Thoracic aorta (tissue), 2 donors: ENCODE measurements at places on chromosomes 3 and 15. TPM values are rescaled to one million over a fixed set of nuclear protein-coding genes. Genes with fewer than 3 reads are reported as not detected.

SKOR1 gene
- total RNA-seq = 0.78 TPM

SPTBN5 gene
- 3.9 TPM for total RNA-seq

P2RY14 gene
- 2.5 TPM for total RNA-seq

SERPINI1 gene
- 11.0 TPM for total RNA-seq

DAPK2 gene
- 6.1 TPM for total RNA-seq

SYNPR gene
- total RNA-seq = not detected

SNTN gene
- total RNA-seq = not detected

- no peak overlapping the region for H3K27ac ChIP-seq
- no peaks in the 10 kb centered on the region for H3K27me3 ChIP-seq
- no peak for DNase-seq
- no peaks in the 10 kb centered on the region for H3K4me1 ChIP-seq
These were observed 548.1 kb upstream of the LMCD1 start for GRCh38 chr3:7953449-7954014.

GRCh38 chr15:69955240-69955894, 142.3 kb downstream of the TLE3 start:
- no peaks in the 10 kb centered on the region for H3K36me3 ChIP-seq
- H3K27me3 ChIP-seq = no peaks in the 10 kb centered on the region
- no peak overlapping the region for H3K4me3 ChIP-seq
- DNase-seq = no peak

- no peaks in the 10 kb centered on the region for H3K36me3 ChIP-seq
- no peak overlapping the region for H3K4me3 ChIP-seq
- no peak for DNase-seq
- no peaks in the 10 kb centered on the region for H3K27me3 ChIP-seq
- H3K27ac ChIP-seq = no peak overlapping the region
These were observed 9.2 kb upstream of the CCK start for GRCh38 chr3:42275217-42275616.

DNA sequence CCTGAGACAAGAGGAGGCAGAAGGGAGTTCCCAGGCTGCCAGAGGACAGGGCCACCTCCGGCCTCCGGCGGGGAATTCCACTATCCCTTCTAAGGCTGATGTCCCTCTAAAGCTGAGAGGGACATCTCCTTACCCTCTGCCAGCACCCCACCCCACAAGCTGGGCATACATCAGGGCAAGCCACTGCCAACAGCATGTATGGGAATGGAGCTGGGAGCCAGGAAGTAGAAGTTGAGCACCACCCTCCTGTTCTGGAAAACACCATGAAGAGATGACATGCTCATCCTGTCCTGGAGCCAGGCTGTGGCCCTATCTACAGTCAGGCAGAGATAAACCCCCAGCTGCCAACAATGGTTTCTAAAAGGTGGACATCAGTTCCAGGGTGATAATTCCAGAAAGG, 7.1 kb downstream of the PLCD1 start:
- H3K27ac ChIP-seq = no peak overlapping the region
- peaks cover 17% of the 10 kb centered on the region for H3K36me3 ChIP-seq
- H3K4me3 ChIP-seq = no peak overlapping the region
- peaks cover 13% of the 10 kb centered on the region for H3K4me1 ChIP-seq
- no peak for DNase-seq
- H3K27me3 ChIP-seq = no peaks in the 10 kb centered on the region

- H3K4me3 ChIP-seq = no peak overlapping the region
- H3K36me3 ChIP-seq = no peaks in the 10 kb centered on the region
- H3K4me1 ChIP-seq = no peaks in the 10 kb centered on the region
- H3K27ac ChIP-seq = no peak overlapping the region
- no peaks in the 10 kb centered on the region for H3K27me3 ChIP-seq
These were observed 195.4 kb downstream of the OPA1 start for GRCh38 chr3:193788189-193788991.

- peak overlapping the region; percentile 18 for H3K4me3 ChIP-seq
- no peaks in the 10 kb centered on the region for H3K36me3 ChIP-seq
- no peak for DNase-seq
- H3K27ac ChIP-seq = peak overlapping the region; percentile 77
- H3K27me3 ChIP-seq = no peaks in the 10 kb centered on the region
- H3K4me1 ChIP-seq = peaks cover 17% of the 10 kb centered on the region
These were observed 60.2 kb upstream of the ARHGEF26 start for GRCh38 chr3:154061001-154061370.

DNA sequence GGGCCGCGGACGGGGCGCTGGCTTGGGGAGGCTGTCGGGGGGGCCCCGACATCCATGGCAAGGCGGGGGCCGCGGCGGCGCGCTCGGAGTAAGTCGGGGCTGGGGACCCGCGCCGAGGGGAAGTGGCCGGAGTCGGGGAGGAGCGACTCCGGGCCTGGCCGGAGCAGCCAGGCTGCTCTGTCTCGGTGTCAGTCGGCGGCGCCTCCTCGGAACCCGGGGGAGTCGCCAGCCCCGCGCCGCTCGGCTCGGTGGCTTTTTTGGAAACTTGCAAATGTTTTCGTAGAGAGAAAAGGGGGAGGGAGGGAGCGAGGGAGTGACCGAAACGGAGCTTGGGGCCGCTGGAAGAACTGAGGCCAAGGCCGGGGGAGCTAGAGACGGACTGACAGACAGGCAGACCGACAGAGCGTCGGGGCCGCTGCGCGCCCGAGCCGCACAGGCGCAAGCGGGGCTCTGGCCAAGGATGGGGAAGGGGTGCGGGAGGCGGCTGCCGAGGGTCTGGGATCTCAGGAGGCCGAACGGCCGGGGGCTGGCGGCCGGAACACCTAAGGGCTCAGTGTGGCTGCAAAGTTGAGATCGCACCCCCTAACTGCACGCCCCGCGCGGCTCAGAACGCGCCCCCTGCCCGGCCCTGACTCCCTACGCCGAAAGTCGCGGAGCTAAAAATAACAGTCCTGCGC, 5.0 kb downstream of the PTH1R start:
- DNase-seq = no peak
- H3K27me3 ChIP-seq = no peaks in the 10 kb centered on the region
- H3K4me1 ChIP-seq = peaks cover 27% of the 10 kb centered on the region
- H3K27ac ChIP-seq = peak overlapping the region; percentile 65

DNA sequence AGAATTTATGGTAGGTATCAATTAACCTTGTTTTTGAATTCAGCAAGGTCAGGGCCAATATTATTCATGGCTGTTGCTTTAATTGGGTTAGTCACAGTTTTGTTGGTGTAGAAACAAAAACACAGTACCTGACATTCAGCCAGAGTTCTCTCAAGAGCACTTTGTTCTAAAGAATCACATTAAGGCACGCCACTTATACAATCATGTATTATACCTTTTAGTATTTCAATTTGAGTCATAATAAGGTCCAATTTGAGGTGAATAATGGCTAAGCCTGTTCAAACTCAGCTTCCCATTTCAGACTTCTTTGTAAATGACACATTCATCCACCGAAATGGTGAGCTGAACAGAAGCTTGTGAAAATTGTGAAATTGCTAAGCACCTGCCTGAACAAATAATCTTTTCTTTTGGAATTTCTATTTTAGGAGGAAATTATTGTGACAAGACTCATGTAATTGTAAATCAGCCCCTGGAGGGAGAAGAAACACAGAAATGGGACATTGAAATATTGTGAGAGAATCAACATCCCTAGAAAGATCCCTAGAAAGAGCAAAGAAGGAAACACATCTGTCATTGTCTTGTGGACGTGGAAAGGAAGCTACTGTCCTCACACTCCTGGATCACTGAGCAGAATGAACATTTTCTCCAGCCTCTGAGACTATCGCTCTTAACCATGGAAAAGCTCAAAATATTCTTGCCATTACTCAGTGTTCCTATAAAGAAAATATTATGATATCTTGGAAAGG, 29.3 kb downstream of the RIOX2 start:
- peak overlapping the region; percentile 34 for H3K27ac ChIP-seq
- no peaks in the 10 kb centered on the region for H3K36me3 ChIP-seq
- peaks cover 9% of the 10 kb centered on the region for H3K4me1 ChIP-seq

GRCh38 chr3:100195375-100195774, 65.4 kb upstream of the TBC1D23 start:
- H3K4me3 ChIP-seq = no peak overlapping the region
- no peaks in the 10 kb centered on the region for H3K36me3 ChIP-seq
- no peaks in the 10 kb centered on the region for H3K4me1 ChIP-seq
- no peak overlapping the region for H3K27ac ChIP-seq

- H3K27me3 ChIP-seq = no peaks in the 10 kb centered on the region
- no peaks in the 10 kb centered on the region for H3K36me3 ChIP-seq
- DNase-seq = no peak
- no peak overlapping the region for H3K27ac ChIP-seq
- H3K4me3 ChIP-seq = no peak overlapping the region
- no peaks in the 10 kb centered on the region for H3K4me1 ChIP-seq
These were observed 24.1 kb downstream of the CTDSPL start for GRCh38 chr3:37885814-37886213.

GRCh38 chr15:79157631-79158592, 67.3 kb upstream of the RASGRF1 start:
- no peak overlapping the region for H3K4me3 ChIP-seq
- DNase-seq = no peak
- H3K27me3 ChIP-seq = no peaks in the 10 kb centered on the region
- no peaks in the 10 kb centered on the region for H3K4me1 ChIP-seq
- no peaks in the 10 kb centered on the region for H3K36me3 ChIP-seq

- H3K27me3 ChIP-seq = no peaks in the 10 kb centered on the region
- H3K4me3 ChIP-seq = no peak overlapping the region
- H3K4me1 ChIP-seq = no peaks in the 10 kb centered on the region
- no peak overlapping the region for H3K27ac ChIP-seq
- no peak for DNase-seq
These were observed 171.0 kb upstream of the RARB start for GRCh38 chr3:25257026-25257425.

GRCh38 chr15:80787316-80787715, 8.1 kb downstream of the CEMIP start:
- H3K27ac ChIP-seq = no peak overlapping the region
- no peaks in the 10 kb centered on the region for H3K36me3 ChIP-seq

GRCh38 chr3:174431717-174432116, 427.4 kb upstream of the NAALADL2 start:
- no peak for DNase-seq
- no peaks in the 10 kb centered on the region for H3K27me3 ChIP-seq
- H3K4me3 ChIP-seq = no peak overlapping the region
- H3K4me1 ChIP-seq = no peaks in the 10 kb centered on the region
- H3K36me3 ChIP-seq = no peaks in the 10 kb centered on the region
- no peak overlapping the region for H3K27ac ChIP-seq

GRCh38 chr15:39579487-39580116, 1.3 kb upstream of the THBS1 start:
- H3K27me3 ChIP-seq = no peaks in the 10 kb centered on the region
- no peak for DNase-seq
- H3K27ac ChIP-seq = peak overlapping the region; percentile 72
- H3K4me3 ChIP-seq = peak overlapping the region; percentile 74
- peaks cover 24% of the 10 kb centered on the region for H3K4me1 ChIP-seq
- H3K36me3 ChIP-seq = no peaks in the 10 kb centered on the region

DNA sequence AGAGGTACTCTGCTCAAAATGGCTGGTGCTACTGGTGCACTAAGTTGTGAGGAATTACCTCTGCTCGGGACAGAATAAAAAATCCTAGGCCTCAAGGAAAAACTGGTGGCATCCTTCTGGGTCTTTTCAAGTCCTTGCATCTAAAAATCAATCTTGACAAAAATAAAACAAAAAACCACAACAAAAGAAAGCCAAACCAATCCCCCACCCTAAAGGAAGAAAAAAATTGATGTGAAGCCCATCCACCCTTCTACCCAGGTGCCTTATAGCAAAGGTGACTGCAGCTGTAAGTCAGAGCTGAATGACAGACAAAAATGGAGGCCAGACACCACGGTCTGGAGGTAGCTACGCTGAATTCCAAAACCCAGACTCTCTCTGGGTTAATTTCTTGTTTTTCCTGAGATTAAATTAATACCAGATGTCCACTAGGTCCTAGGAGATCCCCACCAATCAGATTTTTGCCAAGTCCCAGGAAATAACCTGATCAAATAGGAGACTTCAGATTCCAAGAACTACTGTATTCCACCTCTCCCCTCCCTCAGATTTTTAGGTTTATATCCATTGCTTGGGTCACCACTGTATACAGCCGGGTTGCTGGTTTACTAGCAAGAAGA, 33.5 kb downstream of the ABCC5 start:
- DNase-seq = no peak
- peaks cover 37% of the 10 kb centered on the region for H3K36me3 ChIP-seq
